Cerebellar nuclear complex (tissue), 1 donor: ENCODE measurements at places on chromosomes 6 and 20.

DNA sequence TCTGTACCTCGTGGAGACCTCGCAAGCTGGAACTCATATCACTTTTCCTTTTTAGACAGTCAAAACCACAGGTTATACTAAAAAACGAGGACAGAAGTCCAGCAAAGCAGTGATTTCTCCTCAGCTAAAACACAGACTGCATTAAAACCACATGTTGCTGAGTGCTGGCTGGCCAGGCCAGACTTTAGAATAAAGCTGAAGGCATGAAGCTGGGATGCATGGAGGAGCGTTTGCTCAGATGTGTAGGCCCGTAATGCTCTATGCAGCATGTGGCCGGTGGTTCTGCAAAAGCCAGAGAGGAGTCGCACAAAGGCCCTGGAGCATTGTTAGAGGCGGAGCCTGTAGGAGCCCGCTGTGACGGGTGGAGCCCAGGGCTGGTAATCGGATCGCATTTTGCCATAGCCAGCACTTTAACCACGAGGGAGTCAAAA, 83.6 kb downstream of the SMOC2 start:
- no peak for DNase-seq

GRCh38 chr20:62741191-62741691, 32.6 kb downstream of the NTSR1 start:
- DNase-seq: no peak

DNA sequence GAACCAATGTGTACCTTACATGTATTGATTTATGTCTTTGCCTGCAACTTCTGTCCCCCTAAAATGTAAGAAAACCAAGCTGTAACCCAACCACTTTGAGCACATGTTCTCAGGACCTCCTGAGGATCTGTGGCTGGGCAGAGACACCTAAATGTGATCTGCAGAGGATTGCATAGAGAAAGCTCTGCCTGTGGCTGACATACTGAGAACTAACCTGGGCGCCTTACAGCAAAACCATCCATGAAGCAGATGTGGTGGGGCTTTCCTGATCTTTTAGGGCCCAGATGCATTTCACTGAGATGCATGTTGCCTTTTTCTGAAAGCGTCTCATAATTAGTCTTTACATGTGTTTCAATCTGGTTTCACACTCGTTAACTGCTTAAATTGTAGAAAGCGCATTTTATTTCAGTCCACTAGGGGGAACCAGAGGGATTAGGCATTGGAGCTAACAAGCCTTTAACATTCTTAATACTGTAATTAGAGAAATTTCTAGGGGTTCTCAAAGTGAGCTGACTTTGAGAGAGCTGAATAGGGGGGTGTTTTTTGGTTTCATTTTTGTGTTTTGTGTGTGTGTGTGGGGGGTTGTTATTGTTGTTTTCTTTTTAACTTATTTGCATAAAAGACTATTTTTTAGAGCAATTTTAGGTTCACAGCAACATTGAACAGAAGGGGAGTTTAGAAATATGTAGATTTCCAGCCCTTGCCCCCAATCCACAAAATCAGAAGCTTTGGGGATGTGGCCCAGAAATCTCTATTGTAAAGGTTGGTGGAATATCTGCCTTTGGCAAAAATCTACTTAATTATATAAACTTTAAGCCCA, 50.9 kb upstream of the FAM184A start:
- DNase-seq: peak; percentile 1

DNA sequence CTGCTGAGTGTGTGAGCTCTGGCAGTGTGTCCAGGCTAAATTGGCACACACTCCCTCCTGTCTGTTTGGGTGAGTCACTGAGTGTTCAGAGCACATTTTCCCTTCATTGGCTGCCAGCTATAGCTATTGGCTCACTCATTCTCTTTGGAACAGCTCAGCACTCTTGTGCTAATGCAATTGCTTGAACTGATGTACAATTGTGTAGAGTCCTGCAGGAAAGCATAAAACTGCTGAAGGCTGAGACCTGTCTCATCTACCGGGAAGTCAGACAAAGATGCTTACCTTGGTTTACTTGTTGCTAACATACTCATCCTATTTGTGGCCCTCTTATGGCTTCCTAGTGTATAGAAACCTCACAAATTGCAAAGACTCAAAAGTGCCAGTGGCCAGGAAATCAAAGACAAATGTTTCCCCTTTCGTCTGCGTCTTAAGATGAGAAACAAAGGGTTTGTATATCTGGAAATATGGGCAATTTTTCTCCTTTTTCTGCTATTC, 351.0 kb downstream of the BCKDHB start:
- peak; percentile 46 for DNase-seq

DNA sequence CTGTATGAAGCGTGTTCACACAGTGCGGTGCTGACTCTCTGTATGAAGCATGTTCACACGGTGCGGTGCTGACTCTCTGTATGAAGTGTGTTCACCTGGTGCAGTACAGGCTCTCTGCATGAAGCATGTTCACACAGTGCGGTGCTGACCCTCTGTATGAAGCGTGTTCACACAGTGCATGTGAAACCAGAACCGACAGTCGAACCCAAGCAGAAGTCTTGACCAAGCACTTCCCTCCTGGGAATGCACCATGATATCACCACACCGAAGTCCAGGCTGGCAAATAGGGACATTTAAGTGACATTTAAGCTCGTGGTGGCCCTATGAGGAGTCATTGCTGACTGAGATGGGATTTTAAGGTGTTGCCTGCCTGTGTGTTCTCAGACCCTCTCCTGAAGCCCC, 11.3 kb upstream of the SERPINB1 start:
- DNase-seq: no peak

- DNase-seq: no peak
Observed at GRCh38 chr6:41560431-41561192, 14.4 kb downstream of the FOXP4 start.

GRCh38 chr6:28863604-28864325, 60.0 kb downstream of the TRIM27 start:
- DNase-seq: no peak

DNA sequence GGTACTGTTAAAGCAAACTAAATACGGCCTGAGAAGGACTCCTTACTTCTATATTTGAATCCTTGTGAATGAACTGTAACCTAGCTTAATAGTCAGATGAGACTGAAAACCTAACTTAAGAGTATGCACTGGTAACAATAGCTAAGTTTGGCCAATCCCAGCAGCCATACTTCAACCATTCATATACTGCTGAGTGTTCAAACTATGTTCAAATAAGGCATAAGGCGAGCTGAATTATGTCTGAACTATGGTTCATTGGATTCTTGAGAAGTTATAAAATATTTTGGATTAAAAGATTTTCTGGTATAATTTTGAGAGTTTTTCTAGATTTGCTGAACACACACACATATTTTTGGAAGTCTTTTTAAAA, 2.2 kb downstream of the SMPDL3A start:
- no peak for DNase-seq

- DNase-seq: no peak
Observed at GRCh38 chr6:150486048-150486447, 113.6 kb upstream of the PLEKHG1 start.

DNA sequence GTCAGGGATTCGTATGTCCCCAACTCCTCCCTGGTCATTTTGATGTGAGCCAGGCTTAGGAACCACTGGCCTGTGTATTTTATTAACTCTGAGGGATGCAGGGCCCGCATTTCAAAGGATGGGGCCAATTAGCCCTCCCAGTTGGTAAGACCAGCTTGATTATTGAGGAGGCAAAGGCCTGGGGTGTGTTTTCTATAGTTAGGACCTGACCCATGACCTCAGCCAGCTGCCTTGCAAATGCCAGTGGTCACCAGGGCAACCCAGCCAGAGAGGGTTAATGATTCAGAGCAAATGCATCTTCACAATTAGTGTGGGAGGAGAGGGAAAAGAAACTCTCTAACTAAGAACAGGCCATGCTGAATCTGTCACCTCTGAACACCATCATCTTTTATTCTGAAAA, 835.4 kb downstream of the MAFB start:
- DNase-seq: no peak
